ENCODE measurements at places on chromosomes 2 and 18. TPM values are rescaled to one million over a fixed set of nuclear protein-coding genes. Genes with fewer than 3 reads are reported as not detected.

- DNase-seq = peak; percentile 41
Measured at GRCh38 chr18:77059294-77059916, 73.2 kb downstream of the MBP start.

GRCh38 chr2:234003972-234004617, 46.4 kb upstream of the SPP2 start:
- DNase-seq = peak; percentile 98

GRCh38 chr2:62506421-62506750, 391 bp upstream of the TMEM17 start:
- DNase-seq = no peak

DNA sequence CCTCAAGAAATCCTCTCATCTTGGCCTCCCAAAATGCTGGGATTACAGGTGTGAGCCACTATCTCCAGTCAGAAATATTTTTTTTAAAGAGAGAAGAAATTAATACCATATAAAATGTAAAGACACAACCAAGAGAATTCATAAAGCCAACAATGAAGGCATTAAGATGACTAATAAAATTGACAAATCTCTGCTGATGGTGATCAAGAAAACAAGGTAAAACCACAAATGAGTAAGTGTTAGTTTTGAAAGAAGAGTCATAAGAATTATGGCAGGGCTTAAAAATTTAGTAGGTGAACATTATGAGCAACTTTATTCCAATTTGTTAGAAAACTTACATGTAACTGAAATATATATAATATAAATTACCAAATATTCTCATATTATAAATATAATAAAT, 752.8 kb upstream of the CELF4 start:
- DNase-seq = no peak

DNA sequence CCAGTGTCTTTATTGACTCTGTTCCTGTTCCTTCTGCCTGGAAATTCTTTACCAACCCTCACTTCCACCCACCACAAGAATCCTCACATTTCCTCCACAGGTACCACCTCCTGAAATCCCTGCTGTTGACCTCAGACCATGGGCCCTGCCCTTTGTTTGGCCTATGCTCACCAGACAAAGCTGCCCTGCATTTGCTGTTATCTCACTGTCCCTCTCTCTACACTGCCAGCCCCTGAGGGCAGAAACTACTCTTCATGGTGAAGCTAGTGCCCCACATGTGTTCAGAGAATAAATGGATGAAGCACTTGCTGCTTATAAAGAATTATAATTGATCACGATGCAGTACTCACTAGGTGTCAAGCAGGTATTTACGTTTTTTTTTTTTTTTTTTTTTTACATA, 608.4 kb downstream of the TSN start:
- DNase-seq = no peak

- no peak for DNase-seq
Measured at GRCh38 chr2:20600756-20601325, 50.1 kb downstream of the HS1BP3 start.

DNA sequence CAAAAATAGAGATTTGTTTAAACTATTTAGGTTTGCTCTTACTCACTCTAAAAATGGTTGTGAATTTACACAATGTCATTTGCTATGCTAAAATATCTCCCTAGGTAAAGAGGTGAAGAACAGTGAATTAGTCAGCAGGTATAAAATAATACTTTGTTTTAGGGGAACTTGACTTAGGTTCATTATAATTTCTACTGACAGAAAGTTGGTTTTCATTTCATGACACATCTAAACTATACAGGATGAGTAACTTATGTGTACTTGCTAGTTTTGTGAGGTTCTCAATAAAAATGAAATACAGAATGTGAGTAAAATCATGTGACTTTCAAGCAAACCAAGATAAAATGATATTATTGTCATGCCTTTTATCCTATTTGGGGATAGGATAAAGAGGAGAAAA, 66.0 kb downstream of the DIS3L2 start:
- DNase-seq = no peak

DNA sequence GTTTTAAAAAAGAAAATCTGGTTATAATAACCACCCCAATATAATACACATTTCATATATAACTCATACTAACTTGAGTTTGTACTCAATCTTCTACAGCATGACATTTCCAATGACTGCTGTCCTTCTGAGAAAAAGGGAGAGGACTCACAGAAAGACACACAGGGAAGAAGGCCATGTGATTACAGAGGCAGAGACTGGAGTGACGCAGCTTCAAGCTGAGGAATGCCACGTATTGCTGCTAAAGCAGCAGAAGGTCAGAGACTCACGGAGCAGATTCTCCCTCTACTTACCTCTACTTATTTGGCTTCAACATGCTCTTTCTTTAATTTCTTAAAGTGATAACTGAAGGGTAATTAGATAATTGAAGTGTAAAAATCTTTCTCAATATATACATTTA, 753.5 kb upstream of the PKDCC start:
- peak; percentile 8 for DNase-seq

DNA sequence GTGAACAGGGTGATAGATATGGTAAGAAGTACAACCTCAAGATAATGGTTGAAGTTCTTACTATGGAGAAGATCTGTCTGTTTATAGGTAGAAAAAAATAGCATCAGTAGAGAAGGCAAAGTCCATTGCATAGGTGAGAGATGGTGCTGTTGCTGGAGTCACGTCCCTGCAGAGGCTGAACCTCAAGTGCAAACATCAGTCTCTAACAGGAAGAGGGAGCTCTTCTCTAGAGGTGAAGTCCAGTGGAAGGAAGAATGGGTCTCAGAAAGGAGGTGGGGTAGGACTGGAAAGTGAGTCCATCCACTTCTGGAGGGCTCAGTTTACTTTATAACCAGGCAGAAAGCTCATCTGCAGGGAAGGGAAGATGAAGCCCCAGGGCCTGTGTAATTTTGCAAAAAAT, 337.7 kb downstream of the MEIS1 start:
- DNase-seq = no peak

DNA sequence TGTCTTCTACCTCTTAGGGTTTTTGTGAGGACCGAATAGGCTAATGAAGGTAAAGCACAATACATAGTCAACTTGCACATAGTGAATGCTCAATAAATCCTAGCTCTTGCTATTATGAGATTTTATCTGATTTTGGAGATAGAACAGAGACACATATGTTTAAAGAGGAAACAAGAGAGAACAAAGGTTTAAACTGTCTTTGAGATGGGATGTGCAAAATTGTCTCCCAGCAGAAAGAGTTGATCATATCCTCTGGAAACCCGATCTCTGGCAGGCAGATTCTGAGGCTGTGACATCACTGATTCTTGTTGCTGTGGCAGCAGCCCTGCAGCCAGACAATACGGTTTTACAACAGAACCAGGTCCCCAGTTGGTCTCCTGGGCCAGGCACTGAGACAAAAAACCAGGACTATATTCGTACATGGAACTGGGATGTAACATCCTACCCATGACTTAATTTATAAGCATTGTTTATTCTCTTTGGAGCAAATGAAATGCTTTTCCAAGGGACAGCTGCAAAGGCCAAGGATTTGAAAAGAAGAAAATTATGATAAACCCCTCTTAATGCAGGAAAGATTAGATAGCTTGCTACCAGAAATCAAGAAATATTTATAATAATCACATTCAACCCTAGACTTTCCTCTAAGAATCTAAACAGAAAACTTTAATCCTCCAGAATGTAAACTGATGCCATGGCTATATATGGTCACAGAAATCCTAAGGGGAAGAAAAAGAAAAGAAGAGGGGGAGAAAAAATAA, 80.2 kb downstream of the SLC8A1 start:
- DNase-seq = peak; percentile 42

DNA sequence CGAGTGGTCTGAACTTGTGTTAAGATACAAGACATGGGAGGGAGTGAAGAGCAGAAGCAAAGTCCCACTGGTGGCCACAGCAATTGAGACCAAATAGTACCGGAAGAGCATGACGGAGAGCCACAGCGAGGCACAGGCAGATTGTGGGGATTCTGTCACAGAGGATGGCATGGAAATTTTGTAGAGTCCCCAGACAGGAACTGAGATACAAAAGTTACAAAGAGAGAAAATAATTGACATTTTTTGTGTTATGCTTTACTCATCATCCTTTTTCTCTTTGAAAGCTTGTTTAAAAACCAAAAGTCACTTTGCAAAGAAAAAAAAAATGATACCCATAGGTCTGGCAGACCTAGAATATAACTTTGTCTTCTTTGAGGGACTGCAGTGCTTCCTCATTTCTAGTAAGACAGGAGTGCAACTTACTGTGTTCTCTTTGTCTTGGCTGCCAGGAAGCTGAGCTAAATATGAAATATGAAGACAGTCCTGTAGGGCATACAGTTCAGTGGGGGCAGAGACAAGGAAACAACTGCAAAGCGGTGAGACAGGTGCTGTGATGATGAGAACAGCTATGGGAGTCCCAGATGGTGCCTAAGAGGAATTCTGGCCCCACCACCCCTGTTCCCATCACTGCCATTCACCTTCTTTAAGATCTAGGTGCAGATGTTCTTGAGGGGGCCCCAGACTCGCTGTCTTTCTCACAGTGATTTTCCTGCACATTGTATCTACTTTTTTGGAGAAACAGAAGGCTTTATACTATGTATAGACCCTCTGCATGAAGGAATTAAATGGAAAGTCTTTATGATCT, 5.2 kb downstream of the ARHGAP25 start:
- DNase-seq = no peak

- no peak for DNase-seq
Measured at GRCh38 chr2:198700319-198700718, 757.4 kb downstream of the SATB2 start.

DNA sequence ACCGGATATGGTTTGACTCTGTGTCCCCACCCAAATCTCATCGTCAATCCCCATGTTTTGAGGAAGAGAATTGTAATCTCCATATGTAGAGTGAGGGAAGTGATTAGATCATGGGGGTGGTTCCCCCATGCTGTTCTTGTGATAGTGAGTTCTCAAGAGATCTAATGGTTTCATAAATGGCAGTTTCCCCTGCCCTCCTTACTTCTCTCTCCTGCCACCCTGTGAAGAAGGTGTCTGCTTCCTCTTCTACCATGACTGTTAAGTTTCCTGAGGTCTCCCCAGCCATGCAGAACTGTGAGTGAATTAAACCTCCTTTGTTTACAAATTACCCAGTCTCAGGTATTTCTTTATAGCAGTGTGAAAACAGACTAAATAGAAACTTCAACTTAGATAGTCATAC, 69.5 kb downstream of the SESTD1 start:
- no peak for DNase-seq

DNA sequence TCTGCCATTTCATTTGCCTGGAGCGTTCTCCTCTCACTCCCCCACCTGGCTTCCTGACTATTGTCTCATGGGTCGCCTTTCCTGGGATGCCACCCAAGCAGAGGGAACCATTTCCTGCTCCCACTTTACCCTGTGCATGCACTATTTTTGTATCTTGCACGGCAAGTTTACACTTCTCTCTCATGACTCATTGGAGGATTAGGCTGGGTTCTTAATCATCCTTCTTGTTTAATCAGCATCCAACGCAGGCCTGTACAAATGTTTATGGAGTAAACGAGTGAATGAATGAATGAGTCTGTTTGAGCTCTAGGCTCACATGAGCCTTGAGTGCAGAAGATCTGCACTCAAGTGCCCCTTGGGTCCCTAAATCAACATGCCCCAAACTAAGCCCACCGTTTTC, 3.8 kb upstream of the ARHGAP25 start:
- peak; percentile 63 for DNase-seq

DNA sequence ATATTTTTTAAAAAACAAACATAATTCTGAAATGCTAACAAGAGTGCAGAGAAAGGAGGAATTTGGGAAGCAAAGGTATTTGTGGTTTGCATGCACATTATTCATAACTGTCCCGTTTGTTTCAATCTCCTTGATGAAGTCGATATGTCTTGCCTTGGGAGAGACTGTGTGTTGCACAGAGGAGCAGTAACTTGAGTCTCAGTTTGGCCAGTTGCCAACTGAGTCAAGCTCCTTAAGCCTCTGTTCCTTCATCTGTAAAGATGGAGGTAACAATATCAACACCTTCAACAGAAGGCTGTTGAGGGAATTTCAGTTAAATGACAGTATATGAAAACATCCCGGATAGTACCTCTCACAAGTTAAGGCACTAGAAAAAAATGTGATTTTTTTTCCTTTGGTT, 226.2 kb downstream of the ASXL3 start:
- DNase-seq = no peak

Gene SLC4A1AP
- 44.5 TPM for total RNA-seq

Gene ZNF804A
- total RNA-seq = 2.8 TPM

Gene VIT
- total RNA-seq = 3.4 TPM

Gene DCAF17
- 35.5 TPM for total RNA-seq

Gene ITGAV
- 110 TPM for total RNA-seq

Gene CXCR1
- total RNA-seq = not detected

Gene SLC9A4
- 0.84 TPM for total RNA-seq

Gene MYL12A
- total RNA-seq = 1,578 TPM

Gene FAP
- total RNA-seq = 1.9 TPM

Gene C2orf49
- 9.8 TPM for total RNA-seq

Gene COBLL1
- total RNA-seq = 9.8 TPM

Gene MROH2A
- total RNA-seq = 0.48 TPM

Gene SDC1
- 241 TPM for total RNA-seq

Gene TBR1
- total RNA-seq = not detected

Measured in A172 (cell line).